ENCODE measurements at places on chromosomes 13 and 19.

DNA sequence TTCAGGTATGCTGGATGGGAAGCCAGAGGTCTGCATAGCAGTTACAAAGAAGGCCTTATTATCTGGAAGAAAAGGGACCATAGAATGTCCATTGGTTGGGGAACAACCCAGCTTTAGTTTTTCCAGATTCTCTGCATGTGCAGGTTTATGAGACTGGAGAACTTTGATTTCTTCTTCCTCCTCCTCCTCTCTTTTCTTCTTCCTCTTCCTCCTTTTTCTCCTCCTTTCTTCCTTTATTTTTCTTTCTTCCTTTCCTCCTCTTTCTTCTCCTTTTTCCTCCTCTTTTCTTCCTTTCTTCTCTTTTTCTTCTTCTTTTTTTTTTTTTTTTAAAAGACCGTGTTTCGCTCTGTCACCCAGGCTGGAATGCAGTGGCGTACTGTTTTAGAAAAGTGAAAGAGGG lies 30.9 kb downstream of the EPN1 start:
- DNase-seq: no peak

- no peak for DNase-seq
Observed at GRCh38 chr13:52701728-52702465, 37.7 kb downstream of the CNMD start.

DNA sequence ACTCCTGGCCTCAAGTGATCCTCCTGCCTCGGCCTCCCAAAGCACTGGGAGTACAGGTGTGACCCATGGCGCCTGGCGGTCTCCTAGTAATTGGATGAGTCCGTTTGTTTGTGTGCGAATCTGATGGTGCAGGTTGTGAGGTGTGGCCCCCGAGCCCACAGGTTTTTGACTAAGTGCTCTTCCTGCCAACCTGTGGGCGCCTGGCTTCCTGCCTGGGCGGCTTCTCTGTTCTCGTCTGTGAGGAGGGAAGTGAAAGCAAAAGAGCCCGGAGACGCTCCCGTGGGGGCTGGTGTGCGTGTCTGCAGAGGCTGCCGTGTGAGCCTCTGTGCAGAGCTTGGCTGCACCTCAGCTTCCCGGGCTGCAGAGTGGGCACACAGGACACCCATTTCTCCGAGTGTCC lies 10.0 kb downstream of the ARHGAP45 start:
- DNase-seq: peak; percentile 85

DNA sequence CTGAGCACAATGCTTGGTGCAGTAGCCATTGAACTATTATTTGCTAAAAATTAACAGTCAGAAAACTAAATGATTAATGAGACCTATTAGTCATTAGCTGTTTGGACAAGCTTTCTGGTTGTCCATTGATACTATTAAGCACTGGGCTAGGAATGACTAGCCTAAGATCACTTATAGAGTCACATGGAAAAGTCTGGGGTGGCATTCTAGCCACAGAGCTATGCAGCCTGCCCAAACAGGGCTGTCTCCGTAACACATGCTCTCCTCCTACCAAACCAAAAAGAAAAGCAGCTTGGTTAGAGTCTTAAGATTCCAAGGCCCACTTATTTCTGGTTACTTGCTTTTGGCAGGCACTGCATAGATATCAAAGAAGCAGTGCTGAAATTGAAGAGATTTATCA lies 193.5 kb upstream of the NBEA start:
- peak; percentile 95 for DNase-seq

DNA sequence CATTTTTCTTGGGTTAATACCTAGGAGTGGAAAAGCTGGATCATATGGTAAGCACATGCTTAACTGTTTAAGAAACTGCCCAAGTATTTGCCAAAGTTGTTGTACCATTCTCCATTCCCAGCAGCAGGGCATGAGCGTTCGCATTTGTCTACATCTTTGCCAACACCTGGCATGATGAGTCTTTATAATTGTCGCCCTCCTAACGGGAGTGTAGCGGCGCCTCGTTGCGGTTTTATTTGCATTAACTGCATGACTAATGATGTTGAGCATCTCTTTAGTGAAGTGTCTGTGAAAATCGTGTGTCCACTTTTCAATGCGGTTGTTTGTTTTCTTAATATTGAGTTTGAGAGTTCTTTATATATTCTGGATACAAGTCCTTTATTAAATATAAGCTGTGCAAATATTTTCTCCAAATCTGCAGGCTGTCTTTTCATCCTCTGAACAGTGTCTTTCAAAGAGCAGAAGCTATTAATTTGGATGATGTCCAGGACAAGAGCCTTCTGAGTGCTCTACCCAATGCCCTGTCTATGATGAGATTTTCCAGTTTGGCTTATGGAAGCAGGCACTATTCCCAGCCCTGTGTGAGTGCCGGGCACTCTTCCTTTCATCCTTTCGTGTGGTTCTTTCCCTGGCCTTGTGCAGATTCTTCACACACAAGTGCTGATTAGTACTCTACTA lies 202.0 kb downstream of the FOXO1 start:
- no peak for DNase-seq

DNA sequence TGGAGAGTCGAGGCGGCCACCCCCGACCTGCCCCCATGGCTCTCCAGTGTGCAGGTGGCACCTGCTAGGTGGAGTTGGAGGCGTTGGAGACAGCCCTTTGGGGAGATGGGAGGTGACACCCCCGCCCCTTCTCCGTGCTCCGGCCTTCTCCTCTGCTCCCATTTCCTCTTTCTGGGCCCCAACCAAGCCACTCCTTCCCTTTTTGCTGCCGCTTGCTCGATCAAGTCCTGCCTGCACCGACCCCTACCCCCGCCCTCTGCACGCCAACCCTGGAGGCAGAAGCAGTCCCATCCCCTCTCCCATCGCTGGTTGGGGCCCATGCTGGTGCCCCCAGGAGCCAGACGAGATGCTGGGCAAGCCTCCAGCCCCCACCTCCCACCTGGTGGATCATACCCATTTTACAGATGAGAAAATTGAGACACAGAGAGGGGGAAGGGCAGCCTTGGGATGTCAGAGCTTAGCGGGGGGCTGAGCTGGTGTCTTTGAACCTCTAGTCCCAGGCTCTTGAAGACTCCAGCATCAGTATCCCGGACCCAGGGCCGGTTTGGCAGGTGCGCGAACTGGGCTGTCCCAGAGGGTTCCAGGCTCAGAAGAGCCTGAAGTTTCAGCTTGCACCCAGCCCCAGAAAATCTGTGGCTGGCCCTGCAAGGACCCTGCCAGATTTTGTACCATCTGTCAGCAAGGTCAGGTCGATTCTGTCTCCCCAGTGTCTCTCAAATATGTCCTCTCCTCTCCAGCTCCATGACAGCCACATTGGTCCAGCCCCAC lies 10.3 kb downstream of the GNA15 start:
- DNase-seq: no peak

GRCh38 chr19:38664503-38665211 lies 17.2 kb downstream of the ACTN4 start:
- DNase-seq: no peak

DNA sequence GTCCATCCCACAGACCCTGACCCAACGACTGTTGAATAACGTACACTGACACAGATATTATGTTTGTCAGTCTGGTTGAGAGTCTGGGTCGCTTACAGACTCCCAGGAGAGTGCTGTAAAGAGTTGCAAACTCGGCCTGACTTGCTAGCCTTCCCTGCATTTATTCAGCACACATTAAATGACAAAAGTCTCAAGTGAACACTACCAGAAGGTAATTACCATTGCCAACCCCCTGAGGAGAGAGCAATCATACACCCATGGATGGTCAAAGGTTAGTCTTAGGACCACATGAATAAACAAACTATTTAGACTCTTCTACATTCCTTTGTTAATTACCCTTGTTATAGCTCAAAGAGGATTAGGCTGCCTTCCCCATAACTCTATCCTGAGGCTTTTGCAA lies 1048.6 kb downstream of the PCDH17 start:
- DNase-seq: no peak

GRCh38 chr19:29467824-29468401 lies 57.9 kb upstream of the VSTM2B start:
- DNase-seq: peak; percentile 44

- DNase-seq: peak; percentile 87
Observed at GRCh38 chr19:14556662-14557188, 15.1 kb downstream of the NDUFB7 start.

DNA sequence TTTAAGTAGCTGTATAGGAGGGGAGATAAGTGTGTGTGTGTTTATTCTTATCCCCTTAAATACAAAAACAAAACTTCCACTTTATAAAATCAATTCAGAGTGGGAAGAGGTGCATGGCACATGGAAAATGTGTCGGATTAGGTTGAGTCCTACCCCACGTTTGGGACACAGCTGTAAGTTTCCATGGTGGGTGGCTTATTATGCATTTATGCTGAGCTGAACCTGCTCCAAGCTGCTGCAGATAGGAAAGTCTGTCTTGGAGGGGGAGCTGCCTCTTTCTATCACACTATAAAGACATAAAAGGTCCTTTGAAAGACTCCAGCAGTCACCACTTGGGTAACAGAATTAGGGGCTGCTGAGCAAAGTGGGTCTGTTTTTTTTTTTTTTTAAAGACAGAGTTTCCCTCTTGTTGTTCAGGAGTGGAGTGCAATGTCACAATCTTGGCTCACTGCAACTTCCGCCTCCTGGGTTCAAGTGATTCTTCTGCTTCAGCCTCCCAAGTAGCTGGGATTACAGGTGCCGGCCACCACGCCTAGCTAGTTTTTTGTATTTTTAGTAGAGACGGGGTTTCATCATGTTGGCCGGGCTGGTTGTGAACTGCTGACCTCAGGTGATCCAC lies 15.2 kb downstream of the ACTN4 start:
- DNase-seq: no peak

DNA sequence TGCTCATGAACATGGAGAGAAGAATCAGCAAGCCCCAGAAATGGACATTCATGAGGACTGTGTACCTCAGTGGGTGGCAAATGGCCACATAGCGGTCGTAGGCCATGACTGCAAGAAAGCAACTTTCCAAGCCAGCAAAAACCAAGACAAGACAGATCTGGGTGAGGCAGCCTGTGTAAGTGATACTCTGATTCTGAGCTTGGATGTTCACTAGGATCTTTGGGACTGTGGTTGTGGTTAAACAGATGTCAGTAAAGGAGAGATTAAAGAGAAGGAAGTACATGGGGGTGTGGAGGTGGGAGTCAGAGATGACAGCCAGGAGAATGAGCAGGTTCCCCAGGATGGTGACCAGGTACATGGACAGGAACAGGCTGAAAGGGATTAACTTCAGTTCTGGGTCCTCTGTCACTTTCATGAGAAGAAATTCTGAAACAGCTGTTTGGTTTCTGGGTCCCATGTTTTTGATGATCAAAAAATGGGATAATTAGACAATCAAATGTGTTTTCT lies at the start of gene OR7G1:
Gene OR7G1, minus strand, starts transcription at position 457 of the 507 bp plus-strand sequence. Its CDS starts 0 bp downstream, at position 457.
- no peak for DNase-seq

DNA sequence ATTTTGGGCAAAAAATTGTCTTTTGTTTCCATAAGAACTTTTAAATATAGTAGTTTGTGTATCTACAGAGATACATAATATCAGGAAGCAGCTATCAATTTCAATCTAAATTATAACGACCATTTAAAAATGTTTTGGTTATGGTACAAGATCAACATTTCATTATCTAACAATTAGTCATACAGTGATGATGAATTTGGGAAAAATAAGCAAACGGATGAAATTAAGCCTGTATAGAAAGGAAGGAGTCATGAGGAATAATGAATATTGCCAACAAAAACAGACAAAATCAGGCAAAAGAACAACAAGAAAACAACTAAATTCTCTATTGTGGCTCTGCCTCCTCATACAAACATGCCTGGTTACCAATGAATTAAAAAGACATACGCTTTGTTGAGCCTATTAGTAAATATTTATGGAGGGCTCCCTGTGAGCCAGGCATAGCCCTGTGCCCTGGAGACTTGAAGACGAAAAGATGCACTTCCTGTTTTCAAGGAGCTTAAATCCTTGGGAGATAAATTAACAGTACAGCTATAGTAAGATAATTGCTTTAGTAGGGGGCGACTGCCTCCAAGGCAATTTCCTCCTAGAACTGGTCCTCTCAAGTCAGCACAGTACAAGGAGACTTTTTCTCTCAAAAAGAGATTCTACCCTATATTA lies 73.0 kb downstream of the NALCN start:
- no peak for DNase-seq

DNA sequence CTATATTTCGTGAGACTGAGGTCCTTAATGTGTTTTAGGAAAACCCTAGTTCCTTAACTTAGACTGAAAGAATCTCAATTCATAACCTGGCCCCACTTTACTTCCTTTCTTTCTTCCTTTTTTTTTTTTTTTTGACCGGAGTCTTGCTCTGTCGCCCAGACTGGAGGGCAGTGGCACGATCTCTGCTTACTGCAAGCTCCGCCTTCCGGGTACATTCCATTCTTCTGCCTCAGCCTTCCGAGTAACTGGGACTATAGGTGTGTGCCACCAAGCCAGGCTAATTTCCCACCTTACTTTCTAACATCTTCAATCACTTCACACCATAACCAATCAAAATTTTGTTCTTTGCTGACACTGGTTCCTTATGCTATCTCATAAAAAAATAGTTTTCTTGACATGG lies 2097.0 kb downstream of the PCDH9 start:
- peak; percentile 9 for DNase-seq

- peak; percentile 41 for DNase-seq
Observed at GRCh38 chr19:46704379-46705076, 12.4 kb downstream of the PRKD2 start.

DNA sequence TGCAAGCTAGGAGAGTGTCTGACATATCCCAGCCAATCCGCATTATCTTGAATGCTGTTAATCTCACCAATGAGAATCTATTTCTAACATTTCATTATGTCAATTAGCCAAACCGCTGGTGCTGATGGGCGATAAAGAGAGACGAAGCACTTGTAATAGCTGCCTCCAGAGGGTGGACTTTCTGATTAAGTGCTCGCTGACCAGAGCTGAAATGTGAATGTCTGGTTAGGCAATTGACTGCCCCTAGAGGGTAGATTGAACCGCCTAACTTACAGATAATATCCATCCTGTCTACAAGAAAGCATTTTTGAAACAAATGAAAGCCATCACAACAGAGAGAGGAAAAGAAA lies 552 bp upstream of the GRWD1 start:
- DNase-seq: peak; percentile 87

DNA sequence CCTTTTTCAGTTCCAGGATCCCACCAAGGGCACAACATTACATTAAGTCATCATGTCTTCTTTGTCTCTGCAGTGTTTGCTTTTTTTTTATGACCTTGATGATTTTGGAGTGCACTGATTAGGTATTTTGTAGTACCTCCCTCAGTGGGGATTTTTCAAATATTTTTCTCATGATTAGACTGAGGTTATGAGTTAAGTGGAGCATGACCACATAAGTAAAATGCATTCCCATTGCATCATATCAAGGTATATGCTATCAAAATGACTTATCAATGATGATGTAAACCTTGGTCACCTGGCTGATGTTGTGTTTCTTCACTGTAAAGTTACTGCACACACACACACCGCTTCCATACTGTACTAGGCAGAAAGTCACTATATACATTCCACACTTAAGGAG lies 96.7 kb upstream of the TRPC4 start:
- peak; percentile 56 for DNase-seq

DNA sequence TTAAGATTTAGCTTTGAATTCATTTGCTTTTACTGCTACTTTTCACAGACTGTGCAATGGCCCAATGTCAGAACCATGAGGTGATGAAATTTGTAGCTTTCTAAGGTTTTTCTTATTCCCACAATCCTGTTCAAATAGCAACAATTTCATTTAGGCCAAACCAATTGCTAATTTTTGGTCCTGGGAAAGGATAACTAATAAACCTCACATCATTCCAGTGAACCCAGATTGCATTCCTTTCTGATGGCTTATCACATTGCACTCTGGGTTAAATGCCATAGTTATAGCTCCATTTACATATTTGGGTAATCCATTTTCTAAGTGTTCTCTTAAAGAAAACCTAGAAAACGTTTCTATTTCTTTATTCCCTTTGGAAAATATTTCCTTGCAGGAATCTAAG lies 22.9 kb upstream of the POMP start:
- peak; percentile 58 for DNase-seq

All from kidney tubule cell (primary cell).